Stimulated activated CD4-positive, alpha-beta T cell treated with anti-CD3 and anti-CD28 coated beads, TNF-alpha, amount 100 ng/mL, for 1 hour (primary cell): ENCODE measurements at places on chromosomes 11 and 22.
A peak's percentile ranks its signal among the peaks of the same experiment; 100 is the strongest.

DNA sequence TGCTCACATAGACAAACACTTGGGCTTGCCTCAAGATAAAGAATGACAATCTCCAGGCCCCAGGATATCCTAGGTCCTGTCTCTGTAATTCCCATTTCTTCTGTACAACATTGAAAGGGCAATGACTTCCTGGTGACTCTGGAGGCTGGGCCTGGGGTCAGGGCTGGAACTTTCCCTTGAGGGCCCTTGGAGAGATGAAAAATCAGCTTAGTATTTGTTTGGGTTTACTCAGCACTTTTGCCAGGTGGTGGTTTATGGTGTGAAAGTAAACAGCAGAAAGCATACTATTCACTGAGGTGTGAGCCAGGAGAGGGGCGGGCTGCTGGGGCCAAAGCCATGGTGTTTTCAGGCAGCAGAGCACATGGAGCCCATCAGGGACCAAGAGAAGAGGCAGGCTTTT is 214.7 kb upstream of the NARS2 start:
- no peak for DNase-seq

DNA sequence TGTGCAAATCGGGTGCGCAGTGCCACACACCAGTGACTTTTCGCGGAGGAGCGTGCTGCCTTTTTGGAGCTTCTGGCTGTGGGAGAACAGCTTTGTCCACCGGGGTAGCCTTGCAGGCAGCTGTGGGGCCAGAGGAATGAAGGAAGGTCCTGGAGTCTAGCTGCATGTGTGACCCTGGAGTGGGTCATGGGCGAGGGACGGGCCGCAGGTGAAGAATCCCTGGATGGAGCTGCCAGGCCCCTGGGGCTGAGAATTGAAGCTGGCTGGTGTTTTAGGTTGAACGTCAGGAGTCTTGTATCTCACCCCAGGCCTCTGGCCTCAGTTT is 8.6 kb downstream of the CCND1 start:
- DNase-seq, result no peak

DNA sequence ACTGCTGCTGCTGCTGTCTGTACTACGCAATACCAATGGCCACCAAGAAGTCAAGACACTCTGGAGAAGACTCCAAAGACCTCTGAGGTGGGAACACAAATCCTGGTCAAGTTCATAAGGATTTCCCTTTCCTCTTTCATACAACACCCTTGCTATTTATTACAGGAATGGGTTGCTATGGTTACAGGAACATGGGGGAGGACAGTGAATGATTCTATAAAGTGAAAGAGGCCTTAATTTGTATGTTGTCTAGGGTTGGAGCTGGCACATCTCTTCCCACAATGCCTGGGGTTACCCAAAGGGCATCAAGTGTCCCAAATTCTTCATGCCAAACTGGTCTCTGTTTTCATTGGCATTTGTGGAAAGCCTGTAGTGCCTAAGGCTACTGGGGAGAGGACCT is 11.4 kb upstream of the SEC14L3 start:
- no peak for DNase-seq

- no peak for DNase-seq
Measured at GRCh38 chr11:77968337-77968736, 26.1 kb downstream of the INTS4 start.

GRCh38 chr11:35131886-35132285 is 7.1 kb upstream of the CD44 start:
- no peak for DNase-seq

GRCh38 chr11:73307323-73308002 is 613 bp upstream of the ARHGEF17 start:
- DNase-seq, result peak; percentile 90

GRCh38 chr11:113628912-113629311 is 77.2 kb downstream of the TMPRSS5 start:
- no peak for DNase-seq

GRCh38 chr11:614623-615503 is 887 bp downstream of the IRF7 start:
- no peak for DNase-seq

- DNase-seq, result no peak
Measured at GRCh38 chr22:42773167-42773566, 52.5 kb upstream of the A4GALT start.
